ENCODE measurements at places on chromosomes 4 and X.

- no peak for DNase-seq
These were observed 118.8 kb downstream of the DDIT4L start for GRCh38 chr4:100071506-100071905.

DNA sequence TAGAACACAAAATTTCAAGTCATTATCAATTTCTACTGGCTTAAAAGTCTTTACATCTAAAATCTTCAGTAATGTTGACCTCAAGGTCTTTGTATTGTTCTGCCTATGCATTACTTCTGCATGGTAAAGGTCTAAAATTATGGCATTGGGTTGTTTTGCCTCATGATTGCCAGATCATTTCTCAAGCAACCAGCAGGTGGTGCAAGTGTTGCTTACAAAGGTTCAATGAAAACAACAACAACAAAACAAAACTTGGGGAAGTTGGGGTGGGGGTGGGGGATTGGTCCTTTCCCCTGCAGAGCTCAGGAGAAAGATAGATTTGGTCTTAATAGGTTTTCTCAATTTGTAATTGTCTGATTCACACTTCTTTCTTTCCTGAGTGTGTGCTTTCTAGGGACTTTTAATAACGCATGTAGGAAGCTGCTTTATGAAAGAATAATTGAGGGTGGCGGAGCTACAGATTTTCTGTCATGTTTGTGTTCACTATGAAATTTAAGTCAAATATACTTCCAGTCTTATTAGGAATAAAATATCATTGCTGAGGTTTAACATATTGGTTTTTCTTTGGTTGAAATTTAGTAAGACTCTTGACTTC, 145.1 kb downstream of the COL4A5 start:
- no peak for DNase-seq

DNA sequence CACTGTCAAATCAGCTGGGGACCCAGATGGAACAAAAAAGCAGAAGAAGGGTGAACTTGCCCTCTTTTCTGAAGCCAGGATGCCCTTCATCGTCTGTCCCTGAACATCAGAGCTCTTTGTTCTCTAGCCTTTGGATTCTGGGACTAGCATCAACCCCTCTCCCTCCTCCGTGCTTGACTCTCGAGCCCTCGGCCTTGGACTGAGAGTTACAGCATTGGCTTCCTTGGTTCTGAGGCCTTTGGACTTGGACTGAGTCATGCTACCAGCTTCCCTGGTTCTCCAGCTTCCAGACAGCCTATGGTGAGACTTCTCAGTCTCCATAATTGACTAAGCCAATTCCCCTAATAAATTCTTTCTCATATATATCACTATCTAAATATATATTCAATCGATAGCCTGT, 38.4 kb downstream of the WDFY3 start:
- no peak for DNase-seq

DNA sequence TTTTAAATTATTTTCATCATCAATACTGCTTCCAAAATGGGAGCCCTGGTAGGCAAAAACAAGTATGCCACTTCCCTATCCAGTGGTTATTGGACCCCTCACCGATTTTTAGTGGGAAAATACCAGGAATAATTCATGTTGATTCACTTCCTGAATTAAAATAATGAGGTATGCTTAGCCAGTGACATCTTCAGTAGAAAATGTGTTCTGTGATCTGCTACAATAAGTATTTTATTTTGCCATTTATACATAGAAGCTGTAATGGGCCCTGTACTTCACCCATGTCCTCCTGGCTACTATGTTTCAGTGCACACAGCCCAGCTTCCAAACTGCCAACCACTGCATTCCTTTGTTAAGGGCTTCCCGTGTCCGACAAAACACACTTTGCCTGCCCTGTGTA, 41.0 kb upstream of the KLHL34 start:
- no peak for DNase-seq

- no peak for DNase-seq
These were observed 16.6 kb downstream of the MAGED2 start for GRCh38 chrX:54824195-54824594.

DNA sequence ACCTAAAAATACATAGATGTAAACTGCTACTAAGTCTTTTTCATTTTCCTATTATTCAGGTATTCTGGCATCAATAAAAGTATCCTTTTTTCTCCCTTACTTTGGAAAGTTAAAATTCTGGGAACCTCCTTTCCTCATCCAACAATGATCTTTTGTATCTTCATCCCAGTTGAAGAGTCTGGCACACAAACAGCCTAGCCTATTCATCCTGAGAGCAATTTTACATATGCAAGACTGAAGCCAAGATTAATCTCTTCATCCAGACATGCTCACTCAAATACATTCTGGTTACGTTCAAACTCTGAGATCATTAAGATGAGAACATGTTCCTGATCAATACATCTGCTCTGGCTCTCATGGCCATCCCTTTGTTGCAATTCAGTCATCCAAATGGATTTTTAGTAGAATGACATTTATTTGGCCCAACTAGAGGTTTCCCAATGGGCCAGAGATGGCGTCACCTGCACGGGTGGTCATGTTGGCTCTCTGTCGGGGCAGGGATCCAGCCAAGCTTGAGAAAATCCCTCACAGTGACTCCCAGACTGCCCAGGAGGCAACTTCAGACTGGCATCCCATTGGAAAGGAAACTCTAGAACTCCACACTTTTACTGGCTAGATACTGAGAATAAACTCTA, 135.3 kb upstream of the VCX2 start:
- no peak for DNase-seq

DNA sequence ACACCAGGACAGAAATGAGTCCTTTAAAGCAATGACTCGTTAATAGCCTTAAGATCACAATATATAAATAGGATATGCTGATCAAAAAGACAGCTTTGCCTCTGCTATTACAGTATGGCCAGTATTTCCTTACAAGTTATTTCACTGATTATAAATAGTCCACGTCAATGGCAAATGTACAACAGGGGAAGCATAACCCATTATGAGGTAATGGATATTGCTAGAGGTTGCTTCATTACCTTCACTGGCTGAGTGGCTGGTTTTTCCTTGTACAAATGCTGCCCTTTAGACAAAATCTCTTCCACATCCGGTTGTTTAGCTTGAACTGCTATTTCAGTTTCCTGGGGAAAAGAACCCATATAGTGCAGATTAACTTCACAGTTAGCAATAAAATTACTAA, 764.6 kb upstream of the FTHL17 start:
- no peak for DNase-seq

GRCh38 chr4:1356181-1356998, 9.4 kb downstream of the UVSSA start:
- no peak for DNase-seq

- no peak for DNase-seq
These were observed 37.7 kb upstream of the OCIAD2 start for GRCh38 chr4:48944252-48944651.

- no peak for DNase-seq
These were observed 16.9 kb downstream of the PLP1 start for GRCh38 chrX:103793545-103793940.

DNA sequence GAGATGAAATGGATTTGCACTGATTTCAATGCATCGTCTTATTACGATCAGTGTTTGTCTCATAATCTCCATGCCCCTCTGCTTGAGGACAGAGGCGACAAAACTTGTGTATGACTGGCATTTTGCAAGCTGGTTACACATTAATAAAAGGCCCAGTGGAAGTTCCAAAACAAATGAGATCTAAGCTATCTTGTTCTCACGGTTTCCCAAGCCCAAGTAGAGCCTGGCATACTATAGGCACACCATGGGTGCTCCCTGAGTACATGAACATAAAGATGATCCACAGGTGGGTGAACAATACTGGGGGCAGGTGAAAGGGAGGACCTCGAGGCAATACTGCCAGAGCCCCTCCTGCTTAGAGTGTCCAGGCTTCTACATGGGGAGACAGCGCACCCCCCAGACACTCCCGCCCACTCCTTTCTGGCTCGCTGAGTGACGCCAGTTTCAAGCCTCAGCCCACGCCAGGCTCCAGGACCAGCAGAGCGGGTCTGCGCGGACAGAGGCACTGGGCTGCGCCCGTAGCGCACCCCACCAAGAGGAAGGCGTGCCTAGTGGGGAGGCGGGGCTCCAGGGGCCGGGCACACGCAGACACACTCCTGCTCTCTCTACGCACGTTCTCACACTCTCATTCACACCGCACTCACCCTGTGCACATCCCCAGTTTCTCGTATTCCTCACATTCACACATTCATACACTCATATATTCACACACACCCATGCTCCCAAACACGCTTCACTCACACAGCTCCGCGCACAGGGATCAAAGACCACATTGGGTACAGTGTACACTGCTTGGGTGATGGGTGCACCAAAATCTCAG, 8.9 kb upstream of the GSX2 start:
- no peak for DNase-seq

GRCh38 chrX:115268421-115268820, 21.1 kb upstream of the LUZP4 start:
- DNase-seq, result no peak

GRCh38 chr4:18138076-18138665, 116.6 kb upstream of the LCORL start:
- no peak for DNase-seq

GRCh38 chr4:76354517-76355473, 48.3 kb downstream of the STBD1 start:
- DNase-seq, result no peak

- no peak for DNase-seq
These were observed 113.1 kb upstream of the ADGRL3 start for GRCh38 chr4:61086979-61087378.

- DNase-seq, result no peak
These were observed 4.0 kb downstream of the NUDT10 start for GRCh38 chrX:51336584-51336983.

DNA sequence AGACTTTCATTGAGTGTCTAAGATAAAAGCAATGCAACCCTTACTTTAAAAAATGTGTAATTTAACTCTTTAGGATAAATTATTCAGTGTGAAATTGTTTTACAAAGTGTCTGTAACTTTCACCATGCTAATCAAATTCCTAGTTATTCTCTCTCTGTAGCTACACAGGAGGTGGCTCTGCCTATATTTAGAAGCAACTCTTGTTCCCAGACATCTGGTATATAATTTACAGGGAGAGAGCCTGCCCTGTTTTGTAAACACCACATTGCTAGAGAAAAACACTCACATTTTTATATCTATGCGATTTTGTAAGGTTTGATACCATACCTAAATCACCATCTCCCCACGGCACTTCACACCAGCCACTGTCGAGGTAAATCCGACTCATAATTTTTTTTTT, 35.5 kb upstream of the SPATA4 start:
- no peak for DNase-seq

- no peak for DNase-seq
These were observed 647.4 kb upstream of the GALNT7 start for GRCh38 chr4:172521248-172521647.

DNA sequence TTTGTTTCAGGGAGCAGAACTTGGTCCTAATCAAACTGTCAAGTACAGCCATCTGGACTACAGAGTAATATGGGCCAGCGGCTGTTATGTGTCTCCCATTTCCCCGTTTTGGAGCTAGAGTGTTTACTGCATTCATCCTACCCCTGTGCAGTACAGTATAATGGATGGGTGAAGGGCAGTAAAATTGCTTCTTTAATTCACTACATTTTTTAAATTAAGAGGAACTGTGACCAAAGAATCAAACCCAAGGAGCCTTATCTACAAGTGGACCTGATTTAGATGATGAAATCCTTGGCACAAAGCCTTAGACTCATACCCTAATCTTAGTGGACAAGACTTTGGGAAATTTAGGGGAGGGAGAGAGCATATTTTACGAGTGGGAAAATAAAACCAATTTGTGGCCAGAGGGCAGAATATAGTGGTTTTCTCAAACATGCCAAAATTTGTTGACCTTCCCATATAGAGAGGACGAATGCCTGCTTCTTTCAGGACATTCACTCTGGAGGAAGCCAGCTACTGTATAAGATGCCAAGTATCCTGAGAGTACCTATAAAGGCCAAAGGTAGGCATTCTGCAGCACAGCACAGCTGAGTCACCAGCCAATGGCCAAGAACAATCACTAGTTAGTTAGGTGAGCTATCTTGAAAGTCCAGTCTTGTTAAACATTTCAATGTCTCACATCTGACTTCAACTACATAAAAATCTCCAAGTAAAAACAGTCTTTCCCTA, 253.8 kb upstream of the KCNIP4 start:
- DNase-seq, result no peak

GRCh38 chr4:3492741-3493719, 29.9 kb downstream of the DOK7 start:
- DNase-seq, result no peak

DNA sequence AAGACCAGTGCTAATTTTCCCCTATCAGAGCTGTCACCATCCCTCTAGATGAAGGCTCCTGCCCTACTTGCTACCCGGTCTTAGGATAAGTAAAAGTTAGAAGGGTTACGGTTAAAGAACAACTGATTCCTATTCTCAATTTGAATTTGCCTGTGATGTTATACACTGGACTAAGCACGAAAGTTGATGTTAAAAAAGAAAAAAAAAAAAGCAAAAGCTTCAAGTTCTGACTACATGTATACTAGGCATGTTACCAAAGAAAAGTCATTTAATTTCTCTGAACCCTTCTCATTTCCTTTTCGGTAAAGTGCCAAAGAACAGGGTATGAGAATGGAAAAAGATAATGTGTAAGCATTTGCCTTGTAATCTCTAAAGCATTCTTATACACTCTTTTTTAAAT, 1.4 kb upstream of the PPID start:
- no peak for DNase-seq

- DNase-seq, result no peak
These were observed 288.6 kb downstream of the KCTD8 start for GRCh38 chr4:44159991-44160390.

DNA sequence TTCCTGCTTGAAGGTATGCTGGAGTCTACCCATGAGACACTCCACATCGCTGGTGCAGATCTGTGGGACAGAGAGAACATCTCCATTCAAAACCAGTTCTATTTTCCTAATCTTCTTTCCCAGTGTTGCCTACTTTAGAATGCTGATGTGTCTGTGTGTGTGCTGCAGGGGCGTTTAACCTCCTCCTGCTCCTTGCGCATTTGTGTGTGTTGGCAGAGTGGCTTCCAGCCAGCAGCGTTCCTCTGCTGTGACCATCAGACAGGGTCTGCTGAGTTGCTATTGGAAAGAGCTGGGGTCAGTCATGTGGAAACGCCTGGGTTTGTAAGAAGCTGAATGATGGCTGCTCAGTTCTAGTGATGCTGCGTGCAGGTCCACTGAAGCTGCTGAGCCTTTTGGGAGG, 223.6 kb downstream of the RBMX2 start:
- no peak for DNase-seq

- no peak for DNase-seq
These were observed 34.4 kb upstream of the ARHGEF6 start for GRCh38 chrX:136814847-136815750.

DNA sequence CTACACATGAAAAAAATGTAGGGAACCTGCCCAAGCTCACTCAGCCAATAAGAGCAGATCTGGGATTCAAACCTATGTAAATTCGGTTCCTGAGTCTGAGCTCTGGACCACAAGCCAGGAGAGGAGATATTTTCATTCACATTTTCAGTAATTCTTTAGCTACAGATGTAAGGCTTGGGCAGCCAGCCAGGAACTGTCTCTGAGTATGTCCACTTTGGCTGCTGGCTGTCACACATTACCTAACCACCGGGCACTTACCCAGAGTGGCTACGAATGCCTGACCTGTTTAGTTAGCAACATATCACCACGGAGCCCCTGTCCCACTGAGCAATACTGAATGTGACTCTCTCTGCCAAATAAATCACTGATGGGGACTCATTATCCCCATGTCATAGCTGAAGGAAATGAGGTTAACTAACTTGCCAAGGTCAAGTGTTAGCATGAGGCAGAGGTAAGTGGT, 15.3 kb downstream of the USP46 start:
- no peak for DNase-seq

GRCh38 chrX:140180585-140180984, 215.3 kb upstream of the CXorf66 start:
- DNase-seq, result no peak
